ENCODE measurements at places on chromosomes 5 and 9. TPM values are rescaled to one million over a fixed set of nuclear protein-coding genes. Genes with fewer than 3 reads are reported as not detected.

The GALNT10 gene
- 17.9 TPM for total RNA-seq

The TMEM174 gene
- not detected for total RNA-seq

DNA sequence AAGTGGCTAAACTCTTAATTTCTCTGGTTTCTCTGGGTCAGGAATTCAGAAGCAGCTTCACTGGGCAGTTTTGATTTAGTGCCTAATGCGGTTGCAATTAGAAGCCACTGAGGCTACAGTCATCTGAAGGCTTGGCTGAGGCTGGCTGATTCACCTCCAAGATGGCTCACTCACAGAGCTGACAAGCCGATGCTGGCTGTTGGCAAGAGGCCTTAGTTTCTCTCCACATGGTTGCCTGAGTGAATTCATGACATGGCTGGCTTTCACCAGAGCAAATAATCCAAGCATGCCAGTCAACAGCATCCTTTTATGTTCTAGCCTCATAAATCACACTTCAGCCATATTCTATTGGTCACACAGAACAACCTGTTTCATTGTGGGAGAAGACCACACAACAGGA lies 2.8 kb upstream of the CDK7 start:
- no peaks in the 10 kb centered on the region for H3K27me3 ChIP-seq
- H3K27ac ChIP-seq, result no peak overlapping the region
- DNase-seq, result no peak
- H3K4me1 ChIP-seq, result no peaks in the 10 kb centered on the region

DNA sequence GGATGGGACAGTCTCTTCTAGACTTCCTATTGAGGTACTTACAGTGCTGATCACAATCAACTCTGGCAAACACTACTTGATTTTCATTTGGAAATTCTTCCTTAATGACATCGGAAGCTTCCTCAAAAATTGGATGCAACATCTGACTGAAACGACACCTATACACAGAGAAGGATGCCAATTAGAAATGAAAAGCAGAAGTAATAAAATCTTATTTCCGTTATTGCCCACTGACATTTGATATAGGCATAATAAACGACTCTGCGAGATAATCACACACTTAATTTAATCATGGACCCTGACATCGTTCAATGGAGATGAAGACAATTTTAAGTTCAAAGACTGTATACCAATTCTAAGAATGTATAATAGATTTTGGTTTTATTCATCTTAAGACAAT lies 46.4 kb downstream of the ERP44 start:
- no peak overlapping the region for H3K27ac ChIP-seq
- DNase-seq, result peak; percentile 18
- H3K4me3 ChIP-seq, result no peak overlapping the region
- H3K4me1 ChIP-seq, result peaks cover 11% of the 10 kb centered on the region
- H3K36me3 ChIP-seq, result peaks cover 3% of the 10 kb centered on the region

- H3K4me1 ChIP-seq, result no peaks in the 10 kb centered on the region
- no peak overlapping the region for H3K27ac ChIP-seq
- no peak overlapping the region for H3K4me3 ChIP-seq
- no peaks in the 10 kb centered on the region for H3K36me3 ChIP-seq
Observed at GRCh38 chr9:117624106-117624505, 80.1 kb upstream of the TLR4 start.

DNA sequence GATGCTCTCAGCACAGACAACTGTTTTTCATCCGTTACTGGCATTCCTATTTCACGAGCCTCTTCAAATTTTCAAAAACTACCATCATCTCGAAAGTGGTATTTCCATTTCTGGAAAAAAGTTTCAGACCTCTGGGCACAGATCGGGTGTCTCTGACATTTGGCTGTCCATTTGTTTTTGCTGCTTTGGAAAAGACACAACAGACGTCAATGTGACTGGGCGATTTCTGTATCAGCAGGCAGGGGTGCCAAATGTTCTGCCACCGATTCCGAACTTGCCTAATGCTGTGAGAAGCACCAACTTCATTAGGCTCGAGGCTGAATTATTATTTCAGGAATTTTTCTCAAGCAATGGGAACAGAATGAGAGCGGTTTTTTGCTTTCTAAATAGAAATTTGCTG lies 105.6 kb downstream of the ARSB start:
- DNase-seq, result no peak
- H3K4me1 ChIP-seq, result no peaks in the 10 kb centered on the region
- H3K36me3 ChIP-seq, result no peaks in the 10 kb centered on the region
- H3K27me3 ChIP-seq, result no peaks in the 10 kb centered on the region
- H3K4me3 ChIP-seq, result no peak overlapping the region

DNA sequence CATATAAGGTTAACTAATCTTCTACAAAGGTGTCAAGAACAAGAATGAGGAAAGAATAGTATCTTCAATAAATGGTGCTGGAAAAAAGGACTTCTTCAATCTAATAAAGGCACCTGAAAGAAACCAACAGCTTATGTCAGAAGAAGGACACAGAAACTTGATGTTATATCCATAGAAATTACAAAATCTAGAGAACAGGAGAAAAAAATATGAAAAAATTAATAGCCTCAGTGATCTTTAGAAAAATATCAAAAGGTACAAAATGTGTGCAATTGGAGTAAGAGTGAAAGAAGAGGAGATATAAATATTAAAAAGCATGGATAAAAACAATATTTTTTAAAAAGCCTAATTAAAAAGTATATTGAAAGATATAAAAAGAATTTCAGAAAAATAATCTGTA lies 18.8 kb upstream of the PRSS3 start:
- H3K27me3 ChIP-seq, result no peaks in the 10 kb centered on the region
- no peak overlapping the region for H3K27ac ChIP-seq
- no peaks in the 10 kb centered on the region for H3K4me1 ChIP-seq
- no peaks in the 10 kb centered on the region for H3K36me3 ChIP-seq
- H3K4me3 ChIP-seq, result no peak overlapping the region

DNA sequence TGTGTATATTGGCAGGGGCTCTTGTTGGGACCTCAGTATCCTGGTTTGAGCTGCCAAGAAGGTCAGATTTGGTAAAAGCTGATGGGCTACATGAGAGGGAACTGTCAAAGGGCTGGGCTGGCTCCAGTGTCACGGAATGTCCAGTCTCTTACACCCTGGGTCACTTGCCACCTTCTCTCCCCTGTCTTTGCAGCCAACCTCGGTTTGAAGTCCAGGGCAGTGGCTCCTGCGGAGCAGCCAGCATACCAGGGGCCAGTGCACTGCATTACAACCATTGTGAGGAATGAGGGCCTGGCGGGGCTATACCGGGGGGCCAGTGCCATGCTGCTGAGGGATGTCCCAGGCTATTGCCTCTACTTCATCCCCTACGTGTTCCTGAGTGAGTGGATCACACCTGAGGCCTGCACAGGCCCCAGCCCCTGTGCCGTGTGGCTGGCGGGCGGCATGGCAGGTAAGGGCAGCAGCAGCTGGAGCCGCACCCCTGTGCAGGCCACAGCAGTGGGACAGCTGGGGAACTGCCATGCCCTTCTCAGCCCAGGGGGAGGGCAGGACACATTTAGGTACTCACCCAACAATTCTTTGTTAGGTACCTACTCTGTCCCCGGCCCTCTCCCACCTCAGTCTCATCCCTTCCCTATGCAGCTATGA lies 24.2 kb downstream of the IL9 start:
- peaks cover 38% of the 10 kb centered on the region for H3K27me3 ChIP-seq
- no peak overlapping the region for H3K27ac ChIP-seq
- H3K36me3 ChIP-seq, result no peaks in the 10 kb centered on the region
- no peak overlapping the region for H3K4me3 ChIP-seq
- H3K4me1 ChIP-seq, result no peaks in the 10 kb centered on the region

DNA sequence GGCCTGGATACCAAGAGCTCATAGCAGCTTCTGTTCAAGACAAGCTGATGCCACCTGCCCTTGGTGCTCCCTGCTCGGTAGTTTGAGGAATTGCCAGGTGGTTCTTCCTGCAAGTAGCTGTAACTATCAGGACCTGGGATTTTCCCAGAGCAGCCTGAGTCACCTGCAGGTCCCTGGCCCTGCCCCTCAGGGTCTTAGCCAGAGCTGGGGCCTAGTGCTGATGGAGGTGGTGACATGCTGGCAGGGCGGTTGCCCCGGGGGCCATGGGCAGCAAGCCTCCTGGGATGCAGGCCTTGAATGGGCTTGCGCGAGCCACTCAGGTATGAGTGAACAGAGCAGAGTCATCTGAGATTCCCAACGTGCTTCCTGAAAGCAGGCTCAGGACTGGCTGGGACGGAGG lies 262.3 kb downstream of the HSPA4 start:
- H3K27me3 ChIP-seq, result no peaks in the 10 kb centered on the region
- DNase-seq, result no peak
- no peaks in the 10 kb centered on the region for H3K36me3 ChIP-seq
- no peaks in the 10 kb centered on the region for H3K4me1 ChIP-seq
